T-helper 2 cell treated with Interferon-gamma antibody and Interleukin-4, amounts not matched to agents 5 μg/mL and 100 μg/mL, for 36 hours (primary cell): ENCODE measurements at places on chromosomes 2 and 18.
A peak's percentile ranks its signal among the peaks of the same experiment; 100 is the strongest.

DNA sequence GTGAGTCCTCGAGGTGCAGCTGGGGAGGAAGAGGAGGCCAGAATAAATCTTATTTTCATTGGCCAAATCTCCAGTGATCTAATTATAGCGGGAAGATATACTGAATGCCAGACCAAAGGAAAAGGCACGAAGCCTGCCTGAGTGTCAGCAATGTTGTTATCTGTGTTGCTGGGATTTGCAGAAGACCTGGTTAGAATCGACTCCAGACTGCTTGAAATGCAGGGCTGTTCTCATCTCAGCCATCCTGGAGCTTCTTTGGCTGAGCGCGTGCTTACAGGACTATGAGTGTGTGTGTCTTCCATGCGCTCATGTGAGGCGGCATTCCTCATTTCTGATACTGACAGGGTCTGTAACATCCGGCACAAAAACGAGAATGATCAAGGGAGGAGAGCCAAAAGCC, 81.2 kb downstream of the TSN start:
- no peak overlapping the region for H3K4me3 ChIP-seq
- no peak for DNase-seq
- no peaks in the 10 kb centered on the region for H3K4me1 ChIP-seq
- no peaks in the 10 kb centered on the region for H3K36me3 ChIP-seq
- no peak overlapping the region for H3K27ac ChIP-seq

GRCh38 chr2:36549165-36549574, 48.8 kb downstream of the FEZ2 start:
- H3K27me3 ChIP-seq: no peaks in the 10 kb centered on the region
- peaks cover 10% of the 10 kb centered on the region for H3K4me1 ChIP-seq
- H3K4me3 ChIP-seq: peak overlapping the region; percentile 55
- peak overlapping the region; percentile 53 for H3K27ac ChIP-seq

GRCh38 chr2:64574871-64575270, 50.7 kb downstream of the AFTPH start:
- peaks cover 9% of the 10 kb centered on the region for H3K4me1 ChIP-seq
- peak overlapping the region; percentile 12 for H3K4me3 ChIP-seq
- no peaks in the 10 kb centered on the region for H3K27me3 ChIP-seq
- H3K27ac ChIP-seq: peak overlapping the region; percentile 74
- DNase-seq: no peak

DNA sequence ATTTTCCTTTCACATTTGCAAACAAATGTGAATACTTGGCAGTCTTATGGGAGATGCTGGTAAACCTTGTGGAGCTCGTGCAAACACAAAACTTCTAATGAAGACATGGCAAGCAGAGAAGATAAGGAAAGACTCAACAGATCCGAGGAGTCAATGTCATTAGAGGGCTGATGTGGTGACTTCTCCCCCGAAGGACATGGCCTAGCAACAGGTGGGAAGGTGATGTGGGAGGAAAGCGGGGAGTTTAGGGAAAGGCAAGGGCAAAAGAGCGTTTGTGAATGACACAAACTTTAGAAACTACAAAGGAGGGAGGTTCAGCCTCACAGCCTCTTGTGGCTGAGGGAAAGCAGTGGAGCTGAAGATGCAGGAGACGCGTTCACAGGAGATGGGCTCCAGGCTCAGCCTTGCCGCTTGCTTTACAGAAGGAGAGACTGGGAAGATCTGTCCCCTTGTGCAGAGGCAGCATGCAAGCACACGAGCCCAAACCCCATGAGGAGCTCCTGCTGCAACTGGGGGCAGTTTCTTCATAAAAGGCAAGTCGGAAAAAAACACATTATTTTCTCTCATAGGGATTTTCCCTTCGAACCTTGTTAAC, 86.6 kb downstream of the SOWAHC start:
- H3K4me3 ChIP-seq: no peak overlapping the region
- H3K27me3 ChIP-seq: peaks cover 2% of the 10 kb centered on the region
- DNase-seq: no peak
- peaks cover 2% of the 10 kb centered on the region for H3K4me1 ChIP-seq
- no peaks in the 10 kb centered on the region for H3K36me3 ChIP-seq

DNA sequence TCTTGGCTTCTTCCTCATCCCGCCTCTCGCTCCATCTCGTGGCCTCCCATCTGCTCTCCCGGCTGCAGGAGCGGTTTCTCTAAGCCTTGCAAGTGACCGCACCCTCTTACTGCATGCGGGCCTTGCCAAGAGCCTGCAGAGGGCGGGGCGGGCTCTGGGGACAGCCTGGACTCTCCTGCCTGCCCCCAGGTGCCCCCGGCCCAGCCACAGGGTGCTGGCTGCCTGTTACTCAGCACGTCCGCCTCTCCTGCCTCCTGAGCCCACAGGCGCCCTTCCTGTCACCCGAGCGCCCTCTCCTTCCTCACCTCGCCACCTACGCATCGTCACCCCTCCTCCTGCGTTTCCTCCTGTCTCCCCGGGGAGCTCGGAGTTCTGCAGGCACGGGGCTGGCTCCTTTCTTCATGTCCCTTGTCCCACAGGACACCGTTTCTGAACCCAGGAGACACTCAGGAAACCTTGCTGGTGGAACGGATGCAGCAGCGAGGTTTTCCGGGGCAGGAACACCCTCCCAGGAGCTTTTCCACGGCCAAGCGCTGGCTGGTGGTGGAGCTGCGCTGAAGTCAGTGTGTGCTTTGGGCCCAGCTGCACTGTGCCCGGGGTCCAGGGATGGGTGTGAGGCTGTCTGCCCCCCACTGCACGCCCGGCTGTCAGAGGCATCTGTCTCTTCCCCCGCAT, 28.5 kb downstream of the HPCAL1 start:
- peak overlapping the region; percentile 82 for H3K27ac ChIP-seq
- H3K4me1 ChIP-seq: peaks cover 67% of the 10 kb centered on the region
- peak overlapping the region; percentile 94 for H3K4me3 ChIP-seq
- DNase-seq: peak; percentile 83
- no peaks in the 10 kb centered on the region for H3K27me3 ChIP-seq

DNA sequence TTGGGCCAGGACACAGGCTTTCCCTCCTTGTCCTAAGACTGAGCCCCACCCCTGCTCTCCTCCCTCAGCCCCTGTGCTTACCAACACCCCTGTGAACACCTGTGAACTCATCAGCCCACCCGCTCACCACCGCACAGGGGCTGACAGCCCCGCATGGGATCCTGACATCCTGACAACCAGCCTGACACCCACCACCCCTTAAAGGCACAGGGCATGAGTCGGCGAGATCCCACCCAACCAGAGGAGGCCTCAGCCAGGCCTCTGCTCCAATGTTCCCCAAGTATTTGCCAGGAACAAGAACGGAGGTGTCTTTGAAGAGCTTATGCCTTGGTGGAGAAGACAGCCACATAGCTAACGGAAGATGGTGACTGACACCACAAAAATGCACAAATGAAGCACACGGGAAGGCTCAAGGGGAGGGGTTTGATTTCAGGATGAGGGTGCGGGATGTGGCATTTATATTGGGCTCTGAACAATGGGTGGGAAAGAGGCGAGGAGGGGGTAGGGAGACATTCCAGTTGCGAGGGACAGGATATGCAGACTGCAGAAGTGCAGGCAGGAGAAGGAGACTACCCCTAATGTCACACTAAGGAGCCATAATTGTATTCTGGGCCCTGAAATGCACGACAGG, 11.0 kb downstream of the RAB11FIP5 start:
- no peaks in the 10 kb centered on the region for H3K36me3 ChIP-seq
- H3K4me1 ChIP-seq: peaks cover 16% of the 10 kb centered on the region
- no peak overlapping the region for H3K4me3 ChIP-seq
- no peaks in the 10 kb centered on the region for H3K27me3 ChIP-seq

DNA sequence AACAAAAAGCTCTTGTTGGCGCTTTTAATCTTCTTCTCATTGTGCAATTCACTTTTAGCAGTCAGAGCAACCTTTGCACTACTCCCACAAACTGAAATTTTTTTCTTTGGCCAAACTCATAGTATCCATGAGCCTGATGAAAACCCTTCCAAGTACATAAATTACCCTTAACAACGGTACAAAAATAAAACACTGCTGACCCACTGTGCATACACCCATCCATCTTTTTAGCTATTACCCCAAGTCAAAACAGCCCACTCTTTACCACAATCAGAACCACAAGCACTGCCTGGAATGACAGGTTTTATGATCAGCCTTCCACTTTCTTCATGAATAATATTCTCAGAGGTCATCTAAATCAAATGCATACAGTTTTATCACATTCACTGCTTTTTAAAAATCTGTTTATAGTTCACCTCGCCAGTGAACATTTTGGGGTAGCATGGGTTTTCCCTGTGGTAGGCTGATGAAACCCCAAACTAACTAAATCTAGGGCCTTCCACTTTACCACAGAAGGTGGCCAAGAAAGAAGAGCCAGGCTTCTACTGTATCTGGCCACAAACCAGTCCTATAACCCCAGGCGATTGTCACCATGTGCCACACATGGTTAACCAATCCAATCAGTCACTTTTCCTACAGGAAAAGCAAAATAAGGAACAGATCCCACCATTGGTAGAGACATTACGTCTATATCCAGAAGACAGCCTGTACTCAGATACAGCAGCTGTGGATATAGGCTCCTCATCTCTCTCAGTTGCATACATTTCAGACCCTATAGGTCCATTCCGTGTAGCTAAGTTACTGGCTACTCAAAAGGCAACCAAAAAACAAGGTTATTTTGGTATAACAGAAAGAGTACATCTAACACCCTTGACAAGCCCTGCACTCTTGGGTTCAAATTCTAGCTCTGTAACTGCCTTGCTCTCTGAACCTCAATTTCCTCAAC, 171.3 kb downstream of the THADA start:
- H3K4me3 ChIP-seq: peak overlapping the region; percentile 23
- H3K27me3 ChIP-seq: no peaks in the 10 kb centered on the region
- DNase-seq: peak; percentile 36
- H3K4me1 ChIP-seq: peaks cover 38% of the 10 kb centered on the region

DNA sequence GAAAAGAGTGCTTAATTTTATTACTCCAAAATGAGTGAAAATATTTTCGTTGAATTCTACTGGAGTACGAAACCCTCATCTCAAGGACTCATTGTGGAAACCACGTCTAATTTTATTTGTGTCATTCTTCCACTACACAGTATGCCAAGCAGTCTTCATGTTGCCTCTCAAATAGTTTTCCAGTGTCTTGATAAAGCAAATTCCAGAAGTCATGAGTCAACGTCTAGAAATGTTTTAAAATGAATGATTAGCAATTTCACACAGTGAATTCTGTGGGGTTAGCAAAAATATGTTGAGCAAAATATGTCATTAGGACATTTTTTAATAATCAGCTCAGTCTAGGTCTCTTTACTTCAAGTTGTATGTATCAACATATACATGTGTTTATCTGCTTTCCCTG, 865.5 kb downstream of the DSC3 start:
- no peak overlapping the region for H3K27ac ChIP-seq
- no peaks in the 10 kb centered on the region for H3K36me3 ChIP-seq
- H3K4me3 ChIP-seq: no peak overlapping the region
- H3K4me1 ChIP-seq: no peaks in the 10 kb centered on the region
- H3K27me3 ChIP-seq: no peaks in the 10 kb centered on the region
- DNase-seq: no peak
